Stimulated activated naive B cell treated with anti-CD40 and anti-IgM and Interleukin-4, amounts not matched to agents 10 μg/mL and 1 μg/mL and 100 μg/mL, for 72 hours (primary cell): ENCODE measurements at places on chromosomes 2 and 18.

DNA sequence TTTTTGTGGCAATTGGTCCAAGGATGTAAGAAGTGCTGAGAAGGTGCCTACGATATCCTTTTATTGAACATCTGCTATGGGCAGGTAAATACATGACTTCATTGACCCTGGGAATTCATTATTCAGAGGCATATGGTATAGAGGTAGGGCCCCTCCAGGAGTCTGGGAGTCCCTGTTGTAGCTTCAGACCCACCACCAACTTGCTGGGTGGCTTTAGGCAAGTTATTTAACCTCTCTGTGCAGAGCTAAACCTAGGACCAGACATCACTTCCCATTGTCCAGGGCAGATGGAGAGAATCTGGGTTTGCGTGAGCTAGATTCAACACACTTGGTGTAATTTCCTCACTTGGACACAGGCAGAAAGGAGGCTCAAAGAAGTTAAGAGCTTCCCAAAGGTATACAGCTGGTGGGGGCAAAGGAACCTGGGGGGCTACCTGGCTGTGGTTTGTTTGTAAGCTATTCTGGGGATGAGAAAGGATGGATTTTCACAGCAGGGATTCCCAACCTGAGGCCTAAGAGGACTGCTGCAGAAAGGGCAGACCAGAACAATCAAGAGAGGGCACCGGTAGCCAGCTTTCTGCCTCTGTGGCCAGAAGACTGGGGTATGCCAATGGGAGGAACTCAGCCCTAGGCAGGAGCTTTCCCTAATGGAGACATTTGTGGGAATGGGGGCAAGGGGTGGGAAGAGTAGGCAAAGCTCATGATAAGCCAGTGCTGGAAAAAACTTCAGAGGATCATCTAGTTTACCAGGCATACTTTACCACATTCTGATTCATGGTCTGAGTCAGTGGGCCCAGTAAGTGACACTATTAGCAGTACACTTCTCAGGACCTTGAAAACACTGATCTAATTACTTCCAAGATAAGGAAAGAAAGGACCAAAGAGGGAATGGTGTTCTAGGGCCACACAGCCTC lies 102.7 kb upstream of the SMAD2 start:
- no peak for DNase-seq

- no peak for DNase-seq
These were observed 35.4 kb upstream of the AGFG1 start for GRCh38 chr2:227436436-227437174.

GRCh38 chr2:17252258-17252657 lies 266.0 kb downstream of the RAD51AP2 start:
- DNase-seq, result no peak

DNA sequence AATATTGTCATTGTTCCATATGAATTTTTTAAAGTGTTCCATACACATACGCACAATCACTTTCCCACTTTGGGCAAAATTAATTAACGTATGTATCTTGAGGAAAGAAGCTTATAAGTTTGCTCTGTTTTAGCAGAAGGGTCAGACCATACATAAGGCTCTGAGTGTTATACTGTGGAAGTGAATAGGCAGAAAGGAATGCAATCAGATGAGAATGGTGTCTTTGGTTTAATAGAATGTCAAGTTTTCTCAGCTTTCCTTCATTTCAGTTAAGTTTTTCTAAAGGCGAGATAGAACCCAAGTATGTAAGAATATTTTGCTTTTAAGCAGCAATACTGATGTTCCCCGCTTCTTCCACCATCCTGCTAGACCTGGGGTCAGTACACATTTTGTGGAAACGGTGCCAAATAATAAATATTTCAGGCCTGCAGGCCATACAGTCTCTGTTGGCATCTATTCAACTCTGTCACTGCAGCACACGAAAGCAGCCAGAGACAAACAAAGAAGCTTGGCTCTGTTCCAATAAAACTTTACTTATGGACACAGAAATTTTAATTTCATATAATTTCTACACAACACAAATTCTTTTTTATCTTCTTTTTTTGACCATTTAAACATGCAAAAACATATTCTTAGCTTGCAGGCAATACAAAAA lies 100.6 kb downstream of the UPP2 start:
- no peak for DNase-seq

DNA sequence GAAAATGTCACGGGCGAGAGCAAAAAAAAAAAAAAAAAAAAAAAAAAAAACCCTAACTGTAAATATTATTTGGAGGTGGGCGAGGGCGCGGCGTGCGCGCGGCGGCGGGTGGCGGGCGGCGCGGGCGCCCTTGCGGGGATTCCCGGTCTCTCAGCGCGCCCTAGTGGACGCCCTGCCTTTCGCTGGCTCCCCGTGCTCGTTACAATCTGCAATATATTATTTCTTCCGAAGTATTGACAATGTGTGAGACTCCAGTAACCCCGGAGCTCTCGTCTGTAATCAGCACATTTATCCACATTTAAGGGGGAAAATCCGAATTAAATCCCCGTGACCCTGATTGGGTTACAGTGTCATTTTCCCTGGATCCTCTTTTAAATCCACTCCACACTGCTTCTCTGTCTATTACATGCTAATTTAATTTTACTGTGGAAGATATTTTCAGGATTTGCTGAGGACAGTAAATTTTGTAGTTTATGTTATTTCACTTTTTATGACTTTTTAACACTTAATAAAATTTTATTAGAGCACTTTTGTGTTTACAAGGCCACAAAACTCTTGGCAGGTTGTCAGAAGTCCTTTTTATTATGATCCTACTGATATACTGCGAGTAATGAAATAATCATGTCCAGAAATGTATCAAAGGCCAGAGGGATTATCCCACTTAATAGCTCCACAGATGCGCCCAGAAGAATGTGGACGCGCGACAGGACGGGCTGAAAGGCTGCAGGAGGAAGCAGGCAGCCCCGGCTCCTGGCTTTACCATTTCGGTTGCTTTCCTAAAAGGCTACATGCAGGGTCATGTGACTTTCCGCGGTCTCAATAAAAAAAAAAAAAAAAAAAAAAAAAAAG lies 369.1 kb downstream of the MTX2 start:
- DNase-seq, result peak; percentile 18

DNA sequence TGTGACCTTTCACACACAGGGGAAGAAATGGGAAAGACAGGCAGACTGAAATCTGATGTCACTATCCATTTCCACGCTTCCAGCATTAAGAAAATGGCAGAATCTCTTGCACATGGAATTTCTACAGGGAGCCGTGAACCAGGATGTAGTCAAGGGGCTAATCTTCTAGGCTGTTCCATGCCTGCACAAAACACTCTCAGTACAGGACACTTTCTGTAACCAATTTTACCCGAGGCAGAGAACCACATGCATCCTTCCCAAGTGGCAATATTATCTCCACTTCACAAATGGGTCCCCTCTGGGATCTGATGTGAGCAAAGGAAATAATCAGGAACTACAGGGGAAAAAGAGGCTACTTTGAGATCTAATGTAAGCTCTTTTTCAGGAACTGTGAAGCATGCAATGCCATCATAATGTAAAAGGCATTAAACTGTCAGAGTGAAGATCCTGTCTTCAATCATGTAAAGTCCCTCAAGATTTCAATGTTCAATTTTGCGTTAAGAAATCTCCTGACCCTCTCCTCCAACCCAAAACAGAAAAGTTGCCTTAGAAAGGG lies 236.9 kb downstream of the RBM43 start:
- no peak for DNase-seq

- DNase-seq, result no peak
These were observed 233.4 kb downstream of the MTX2 start for GRCh38 chr2:176502619-176503018.

DNA sequence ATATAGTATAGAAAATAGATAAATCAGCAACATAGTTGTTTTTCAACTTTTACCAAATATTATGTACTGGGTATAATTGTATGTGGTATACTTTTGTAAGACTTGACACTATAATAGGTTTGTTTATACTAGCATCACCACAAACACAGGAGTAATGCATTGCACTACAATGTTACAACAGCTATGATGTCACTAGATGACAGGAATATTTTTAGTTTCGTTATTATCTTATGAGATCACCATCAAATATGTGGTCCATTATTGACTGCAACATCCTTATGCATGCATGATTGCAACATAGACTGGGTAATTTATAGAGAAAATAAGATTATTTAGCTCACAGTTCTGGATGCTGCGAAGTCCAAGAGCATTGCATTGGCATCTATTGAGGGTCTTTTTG lies 678.4 kb upstream of the ZNF804A start:
- DNase-seq, result no peak

- DNase-seq, result no peak
These were observed 324.3 kb upstream of the PKDCC start for GRCh38 chr2:41723526-41723925.
